ENCODE measurements at places on chromosomes 1 and 21.

- DNase-seq = no peak
Measured at GRCh38 chr1:99544328-99544727, 101.6 kb upstream of the PALMD start.

- no peak for DNase-seq
Measured at GRCh38 chr1:176670853-176671252, 207.9 kb downstream of the PAPPA2 start.

DNA sequence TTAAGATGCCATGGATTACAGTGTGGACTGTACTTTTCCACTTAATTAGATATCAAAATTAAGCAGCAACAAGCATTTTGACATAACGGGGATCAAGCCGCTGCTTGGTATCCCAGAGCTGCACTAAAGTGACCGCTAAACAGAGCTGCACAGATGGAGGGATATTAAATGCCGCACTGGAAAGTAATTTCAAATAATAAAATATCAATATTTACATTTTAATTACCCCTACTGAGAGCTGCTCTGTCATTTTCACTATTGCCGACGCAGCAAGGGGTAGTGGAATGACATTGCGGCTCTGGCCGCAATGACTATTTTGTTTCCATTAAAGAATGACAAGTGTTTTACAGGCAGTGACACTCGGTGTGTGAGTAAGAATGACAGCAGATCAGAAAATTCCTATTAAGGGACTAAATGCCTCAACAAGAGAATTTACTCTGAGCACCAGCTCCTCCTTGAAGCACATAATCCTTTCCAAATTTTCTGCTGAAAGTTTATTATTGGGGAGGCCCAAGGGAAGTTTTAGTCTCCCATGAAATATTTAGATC, 109.1 kb upstream of the USH2A start:
- DNase-seq = no peak

- DNase-seq = peak; percentile 7
Measured at GRCh38 chr21:24895885-24896734, 711.2 kb downstream of the MRPL39 start.

GRCh38 chr1:43418858-43419257, 29.2 kb downstream of the SZT2 start:
- no peak for DNase-seq

- peak; percentile 58 for DNase-seq
Measured at GRCh38 chr1:207454046-207454964, at the start of gene CR2. Gene CR2, plus strand, starts transcription at chr1:207454328. Its CDS starts 91 bp downstream, at chr1:207454419.

DNA sequence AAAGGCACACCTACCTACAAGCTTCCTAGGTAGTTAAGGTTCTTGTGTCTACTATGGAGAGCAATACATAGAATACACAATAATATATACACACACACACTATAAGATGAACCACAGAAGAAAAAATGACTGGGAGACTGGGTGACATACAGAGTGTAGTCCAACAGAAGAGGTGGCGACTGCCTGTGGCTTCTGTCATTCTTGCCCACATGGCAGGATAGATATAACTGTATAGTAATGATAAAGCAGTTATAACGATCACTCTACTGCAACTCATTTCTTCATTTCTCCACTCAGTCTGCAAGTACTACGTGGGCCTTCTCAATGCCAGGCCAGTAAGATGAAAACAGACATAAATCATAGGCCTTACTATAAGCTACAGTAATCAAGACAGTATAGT, 113.8 kb upstream of the EDN2 start:
- DNase-seq = peak; percentile 7

DNA sequence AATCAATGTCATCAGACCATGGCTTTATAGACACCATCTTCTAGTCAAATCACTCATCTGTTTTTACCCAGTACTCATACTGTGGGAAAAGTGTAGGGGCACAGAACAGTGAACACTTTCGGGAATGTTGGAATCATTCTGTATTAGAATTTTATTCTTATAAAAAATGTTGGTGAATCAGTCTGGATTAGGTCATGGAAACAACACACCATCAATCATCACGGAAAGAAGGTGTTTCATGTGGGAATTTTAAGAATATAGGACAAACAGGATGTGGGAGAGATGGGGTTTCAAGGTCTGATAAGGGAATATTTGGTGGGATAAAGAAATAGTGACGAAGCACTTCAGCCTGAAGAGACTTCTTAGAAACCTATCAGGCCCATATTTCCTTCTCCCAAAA, 17.3 kb downstream of the GBP1 start:
- DNase-seq = no peak

GRCh38 chr21:28252928-28253327, 739.7 kb downstream of the LTN1 start:
- DNase-seq = no peak

GRCh38 chr1:217605390-217605789, 25.5 kb downstream of the GPATCH2 start:
- DNase-seq = no peak

- no peak for DNase-seq
Measured at GRCh38 chr1:11448373-11449099, 30.4 kb upstream of the DISP3 start.

DNA sequence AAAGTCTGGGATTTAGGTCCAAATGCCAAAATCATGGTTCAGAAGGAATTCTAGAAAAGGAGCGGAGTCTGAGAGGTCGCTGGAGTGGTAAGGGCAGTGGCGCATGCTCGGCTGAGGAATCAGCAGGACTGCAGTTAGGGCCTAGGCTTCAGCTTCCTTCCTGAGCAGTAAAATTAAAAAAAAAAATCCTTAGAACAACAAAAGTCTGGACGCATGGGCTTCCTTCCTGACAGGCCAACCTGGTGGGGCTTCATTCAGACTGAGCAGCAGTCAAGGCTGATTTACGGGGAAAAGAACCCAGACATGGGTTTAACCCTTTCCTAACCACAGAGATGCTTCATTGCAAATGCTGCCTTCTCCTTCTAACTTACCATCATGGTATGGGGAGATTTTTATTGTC, 17.1 kb downstream of the RNF220 start:
- DNase-seq = no peak

DNA sequence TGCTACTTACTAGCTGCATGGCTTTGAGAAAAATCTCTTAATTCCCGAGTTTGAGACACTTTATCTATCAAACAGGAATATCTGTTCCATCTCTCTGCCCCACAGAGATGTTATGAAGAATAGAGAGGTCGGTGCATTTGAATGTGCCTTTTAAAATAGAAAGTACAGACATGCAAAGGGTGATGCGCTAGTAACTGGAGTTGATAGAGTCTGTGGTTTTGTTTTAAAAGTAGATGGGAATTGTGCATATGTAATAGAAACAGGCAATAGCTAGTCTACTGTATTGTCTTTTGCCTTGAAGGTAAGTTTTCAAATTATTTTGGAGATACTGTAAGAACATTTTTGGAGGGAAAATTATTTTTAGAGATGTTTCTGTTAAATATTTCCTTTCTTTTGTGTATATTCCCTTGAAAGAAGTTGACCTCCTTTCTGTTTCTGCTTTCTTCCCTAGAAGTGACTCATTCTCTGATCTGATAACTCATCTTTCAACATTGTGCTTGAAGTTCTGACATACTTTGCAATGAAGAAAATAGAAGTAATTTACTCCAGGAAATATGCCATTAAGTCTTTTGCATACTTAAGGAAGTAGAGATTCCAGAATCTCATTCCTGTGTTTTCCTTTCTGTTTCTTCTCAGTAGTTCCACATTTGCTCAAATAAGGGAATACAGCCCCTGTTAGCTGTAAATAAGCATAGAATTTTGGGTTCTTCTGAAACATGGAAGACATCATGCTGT, 151.6 kb downstream of the SDCCAG8 start:
- DNase-seq = peak; percentile 20

DNA sequence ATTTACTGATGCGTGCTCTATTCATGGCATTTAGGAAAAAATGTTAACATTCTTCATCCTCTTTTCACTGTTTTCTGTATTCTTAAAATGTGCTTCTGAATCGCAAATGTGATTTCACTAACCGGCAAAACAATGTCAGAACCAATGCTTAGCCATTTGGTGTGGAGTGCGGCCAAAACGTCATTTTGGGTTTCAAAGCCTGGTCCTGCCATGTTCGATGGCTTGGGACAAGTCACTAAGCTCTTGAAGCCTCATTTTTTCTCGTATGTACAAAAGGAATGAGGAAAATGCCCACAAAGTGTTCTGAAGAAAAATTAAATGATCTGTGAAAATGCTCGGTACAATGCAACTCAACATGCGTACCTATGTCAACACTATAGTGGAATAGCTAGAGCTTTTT, 175.3 kb downstream of the APP start:
- no peak for DNase-seq

DNA sequence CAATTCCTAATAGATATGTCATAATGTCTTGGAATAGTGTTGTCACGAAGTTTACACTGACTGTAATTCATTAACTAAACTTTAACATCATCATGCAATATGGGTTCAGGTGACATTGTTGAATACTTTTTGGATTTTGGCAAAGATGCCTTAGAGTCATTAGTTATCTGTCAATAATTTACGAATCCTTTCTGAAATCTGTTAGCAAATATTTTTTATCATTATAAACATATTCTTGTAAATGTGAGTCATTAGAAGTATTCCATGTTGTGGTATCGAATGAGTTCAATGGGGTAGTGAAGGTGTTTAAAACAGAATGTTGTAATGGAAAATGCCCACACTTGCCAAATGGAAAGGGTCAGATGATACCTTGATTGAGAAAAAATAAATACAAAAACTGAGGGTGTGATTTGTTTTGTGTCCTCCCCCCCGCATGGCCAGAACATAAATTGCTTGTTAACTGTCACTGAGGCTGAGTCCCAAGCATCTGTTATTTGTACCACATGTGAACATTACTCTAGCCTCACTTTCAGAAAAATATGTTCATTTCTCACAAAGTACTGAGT, 5.2 kb upstream of the NR5A2 start:
- DNase-seq = no peak

DNA sequence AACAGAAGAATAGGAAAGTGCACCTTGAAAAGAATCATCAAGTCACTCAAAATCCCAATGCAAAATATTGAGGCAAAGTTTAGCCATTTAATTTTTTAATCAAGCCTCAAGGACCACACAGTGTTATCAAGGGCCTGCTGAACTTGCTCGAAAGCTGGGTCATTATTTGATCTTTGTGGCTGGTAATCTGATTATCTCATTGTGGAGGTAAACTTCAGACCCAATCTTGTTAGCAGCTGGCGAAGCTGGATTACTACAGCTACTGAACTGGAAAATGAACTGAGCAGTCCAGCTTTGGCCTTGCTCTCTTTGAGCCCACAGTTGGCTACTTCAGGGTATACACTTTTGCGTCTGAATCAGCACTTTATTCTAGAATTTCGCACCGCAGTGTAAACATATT, 94.4 kb downstream of the BARHL2 start:
- DNase-seq = no peak

GRCh38 chr1:180948641-180949615, 36.2 kb downstream of the KIAA1614 start:
- DNase-seq = no peak

- no peak for DNase-seq
Measured at GRCh38 chr1:110781525-110781924, 91.4 kb upstream of the CD53 start.

- no peak for DNase-seq
Measured at GRCh38 chr21:44666401-44667320, at the start of gene KRTAP12-2. Gene KRTAP12-2, minus strand, starts transcription at chr21:44666927. Its CDS starts 41 bp downstream, at chr21:44666886.

- DNase-seq = no peak
Measured at GRCh38 chr1:94648225-94649007, 106.9 kb upstream of the F3 start.

- no peak for DNase-seq
Measured at GRCh38 chr21:15843766-15844165, 114.0 kb downstream of the USP25 start.

DNA sequence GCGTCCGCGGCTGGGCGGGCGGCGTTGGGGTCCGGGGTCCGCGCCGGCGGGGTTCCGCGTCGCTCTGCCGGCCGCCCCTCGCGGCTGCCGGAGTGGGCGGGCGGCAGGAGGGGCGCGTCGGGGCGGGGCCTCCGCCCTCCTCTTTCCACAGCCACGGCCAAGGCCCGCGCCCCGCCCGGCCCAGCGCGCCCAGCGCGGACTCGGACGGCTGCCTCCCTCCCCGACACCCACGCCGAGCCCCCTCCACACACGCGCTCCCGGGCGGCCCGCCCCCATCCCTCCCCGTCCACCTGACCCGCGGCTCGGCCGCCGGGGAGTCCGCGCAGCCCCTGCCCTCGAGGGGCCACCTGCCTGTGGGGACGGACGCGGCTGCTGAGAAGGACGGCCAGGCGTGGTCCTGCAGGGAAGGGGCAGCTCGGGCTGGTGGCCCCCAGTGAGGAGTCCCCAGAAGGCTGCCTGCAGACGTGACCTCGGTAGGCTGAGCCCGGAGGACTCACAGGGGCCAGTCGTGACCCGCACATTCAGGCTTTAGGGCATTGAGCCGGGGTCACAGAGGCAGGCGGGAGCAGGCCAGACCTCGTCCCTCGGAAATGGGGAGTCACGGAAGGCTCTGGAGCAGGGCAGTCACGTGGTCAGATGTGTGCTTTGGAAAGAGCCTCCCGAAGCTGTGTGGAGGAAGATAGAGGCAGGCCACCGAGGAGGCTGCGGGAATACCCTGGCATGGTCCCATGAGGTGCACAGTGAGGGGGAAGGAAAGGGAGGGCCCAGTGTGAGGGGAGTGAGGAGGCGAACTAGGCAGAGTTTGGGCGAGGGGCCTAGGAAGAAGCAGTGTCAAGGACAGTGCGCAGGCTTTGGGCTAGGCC, at the start of gene COL8A2:
TSS of gene COL8A2 (minus strand) at position 94 of the 863 bp plus-strand sequence. CDS start 24,980 bp downstream, outside the sequence.
- DNase-seq = no peak

GRCh38 chr1:165644064-165644735, 13.2 kb downstream of the MGST3 start:
- no peak for DNase-seq

GRCh38 chr1:166122873-166123466, 43.8 kb downstream of the FAM78B start:
- DNase-seq = no peak

DNA sequence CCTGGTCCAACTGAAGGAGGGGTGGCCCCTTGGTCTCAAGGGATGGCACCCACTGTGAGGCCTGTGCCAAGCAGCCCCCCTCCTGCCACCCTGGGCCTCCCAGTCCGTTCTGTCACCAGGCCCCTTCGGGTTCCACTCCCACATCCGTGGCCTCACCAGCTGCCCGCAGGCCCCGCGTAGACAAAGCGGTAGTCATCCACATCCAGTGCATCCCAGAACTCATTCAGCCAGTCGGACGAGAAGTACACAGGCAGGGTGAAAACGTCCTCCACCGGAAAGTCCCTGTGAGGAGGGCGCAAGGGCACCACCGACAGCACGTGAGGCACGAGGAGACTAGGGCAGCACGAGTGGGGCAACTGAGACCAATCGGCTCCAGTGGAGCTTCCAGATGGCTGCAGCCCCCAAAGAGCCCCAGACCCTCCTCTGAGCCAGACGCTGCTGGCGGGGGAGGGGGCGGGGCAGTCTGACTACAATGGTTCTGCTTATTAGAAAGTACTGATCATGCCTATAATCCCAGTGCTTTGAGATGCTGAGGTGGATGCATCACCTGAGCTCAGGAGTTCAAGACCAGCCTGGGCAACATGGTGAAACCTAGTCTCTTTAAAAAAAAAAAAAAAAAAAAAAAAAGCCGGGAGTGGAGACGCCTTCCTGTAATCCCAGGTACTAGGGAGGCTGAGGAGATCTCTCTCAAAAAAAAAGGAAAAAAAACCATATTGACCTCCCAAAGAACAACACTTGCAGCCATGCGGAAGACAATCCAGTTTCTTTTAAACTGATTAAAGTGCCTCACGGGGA, 1.2 kb downstream of the JMJD4 start:
- no peak for DNase-seq

Measured in hematopoietic multipotent progenitor cell treated with erythropoietin and hydrocortisone succinate and interleukin-3 and kit ligand, for 6 days (in vitro differentiated cells).